ENCODE measurements at places on chromosomes 16 and 17.
A peak's percentile ranks its signal among the peaks of the same experiment; 100 is the strongest.

GRCh38 chr16:47492036-47492427, 30.9 kb downstream of the PHKB start:
- no peak for DNase-seq

DNA sequence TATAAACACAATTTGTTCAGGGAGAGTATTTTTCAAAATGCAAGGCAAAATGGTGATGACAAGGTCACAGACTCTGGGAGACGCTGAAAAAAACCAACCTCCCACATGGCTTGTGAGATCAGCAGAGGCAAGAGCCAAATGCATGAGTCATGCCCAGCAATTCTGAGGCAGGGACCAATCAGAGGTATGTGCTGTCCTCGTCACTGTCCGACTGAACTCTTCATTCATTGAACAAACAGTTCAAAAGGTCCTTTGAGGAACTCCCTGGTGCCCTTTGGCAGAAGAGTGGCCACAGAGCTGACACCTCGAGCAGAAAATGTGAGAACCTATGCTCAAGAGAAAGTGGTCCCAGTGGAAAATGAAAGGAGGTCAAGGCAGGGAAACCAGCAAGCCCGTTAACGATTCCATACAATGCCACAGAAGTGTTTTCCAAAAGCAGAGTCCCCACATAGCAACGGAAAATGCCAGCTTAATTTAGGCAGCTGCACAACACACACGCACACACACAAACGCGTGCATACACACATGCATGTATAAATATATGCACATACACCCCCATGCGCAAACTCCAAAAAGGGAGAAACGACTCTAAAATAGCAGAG, 50.9 kb downstream of the CDH11 start:
- peak; percentile 97 for DNase-seq

DNA sequence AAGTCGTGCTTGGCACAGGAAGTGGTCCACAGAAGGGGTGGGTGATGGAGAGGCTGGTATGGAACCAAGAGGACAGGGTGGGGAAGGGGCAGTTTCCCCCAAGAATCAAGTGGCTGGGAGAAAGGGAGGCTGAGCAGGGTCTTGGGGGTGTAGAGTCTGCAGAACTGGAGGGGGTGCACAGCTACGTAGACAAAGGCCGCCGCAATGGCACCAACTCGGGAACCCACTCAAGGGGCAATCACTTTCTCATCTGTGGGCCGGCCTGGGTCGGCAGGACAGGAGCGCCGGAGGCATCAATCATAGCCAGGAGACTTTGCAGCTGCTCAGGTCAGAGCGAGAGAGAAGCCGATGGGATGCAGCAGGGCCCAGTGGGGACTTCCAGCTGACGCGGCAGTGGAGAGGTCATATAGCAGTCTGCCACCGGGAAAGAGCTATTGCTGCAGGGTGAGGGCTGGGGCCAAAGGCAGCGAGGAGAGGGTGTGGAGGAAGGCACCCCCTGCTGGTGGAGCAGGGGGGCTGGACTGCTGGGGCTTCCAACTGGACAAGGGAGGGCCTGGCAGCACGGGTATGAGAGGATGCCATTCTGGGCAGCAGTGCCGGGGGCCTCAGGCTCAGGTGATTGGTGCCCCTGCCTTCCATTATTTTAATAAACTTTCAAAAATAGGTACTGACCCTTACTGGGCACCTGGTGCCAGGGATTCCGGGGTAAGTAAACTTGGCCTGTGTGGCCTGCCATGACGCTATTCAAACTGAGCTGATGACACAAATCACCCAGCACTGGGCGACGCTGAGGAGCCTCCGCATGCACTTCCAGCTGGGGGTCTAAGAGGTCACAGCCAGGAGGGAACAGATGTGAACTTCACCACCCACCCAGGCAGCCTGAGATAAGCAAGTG, 52.5 kb upstream of the MTSS2 start:
- DNase-seq = peak; percentile 92

GRCh38 chr17:11736613-11737312, 138.5 kb downstream of the DNAH9 start:
- DNase-seq = no peak

DNA sequence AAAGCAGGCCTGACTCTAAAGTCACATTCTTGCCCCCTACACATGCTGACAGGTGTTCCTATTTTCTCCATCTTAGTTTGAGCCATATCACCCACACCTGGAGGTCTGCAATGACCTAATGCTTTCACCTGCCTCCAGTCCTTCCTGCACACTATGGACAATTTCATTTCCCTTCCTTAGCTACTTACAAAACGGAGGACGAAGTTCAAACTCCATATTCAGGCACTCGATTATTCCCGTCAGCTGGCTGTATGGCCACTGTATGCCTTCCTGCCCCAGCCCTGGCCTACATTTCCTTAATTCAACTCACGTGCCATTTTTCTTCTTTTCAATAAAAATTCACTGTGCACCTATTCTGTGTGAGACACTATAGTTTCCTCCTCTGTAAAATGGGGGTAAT, 44.9 kb downstream of the GRIN2A start:
- DNase-seq = no peak

DNA sequence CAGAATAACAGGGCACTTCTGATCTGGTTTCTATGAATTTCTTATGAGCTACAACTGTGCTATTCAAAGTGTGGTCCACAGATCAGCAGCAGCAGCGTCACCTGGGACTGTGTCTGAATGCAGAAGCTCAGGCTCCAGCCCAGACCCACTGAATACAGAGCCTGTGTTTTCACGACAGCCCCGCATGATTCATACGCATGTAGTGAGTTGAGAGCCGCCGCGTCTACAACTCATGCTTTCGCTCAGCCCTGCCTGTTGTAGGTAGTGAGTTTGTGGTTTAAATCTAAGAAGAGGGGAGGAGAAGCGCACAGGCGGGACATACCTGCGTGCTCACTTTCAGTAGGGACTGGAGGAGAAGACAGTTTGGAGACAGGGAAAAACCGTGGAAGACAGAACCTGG, 28.5 kb upstream of the ELAC2 start:
- DNase-seq = no peak

DNA sequence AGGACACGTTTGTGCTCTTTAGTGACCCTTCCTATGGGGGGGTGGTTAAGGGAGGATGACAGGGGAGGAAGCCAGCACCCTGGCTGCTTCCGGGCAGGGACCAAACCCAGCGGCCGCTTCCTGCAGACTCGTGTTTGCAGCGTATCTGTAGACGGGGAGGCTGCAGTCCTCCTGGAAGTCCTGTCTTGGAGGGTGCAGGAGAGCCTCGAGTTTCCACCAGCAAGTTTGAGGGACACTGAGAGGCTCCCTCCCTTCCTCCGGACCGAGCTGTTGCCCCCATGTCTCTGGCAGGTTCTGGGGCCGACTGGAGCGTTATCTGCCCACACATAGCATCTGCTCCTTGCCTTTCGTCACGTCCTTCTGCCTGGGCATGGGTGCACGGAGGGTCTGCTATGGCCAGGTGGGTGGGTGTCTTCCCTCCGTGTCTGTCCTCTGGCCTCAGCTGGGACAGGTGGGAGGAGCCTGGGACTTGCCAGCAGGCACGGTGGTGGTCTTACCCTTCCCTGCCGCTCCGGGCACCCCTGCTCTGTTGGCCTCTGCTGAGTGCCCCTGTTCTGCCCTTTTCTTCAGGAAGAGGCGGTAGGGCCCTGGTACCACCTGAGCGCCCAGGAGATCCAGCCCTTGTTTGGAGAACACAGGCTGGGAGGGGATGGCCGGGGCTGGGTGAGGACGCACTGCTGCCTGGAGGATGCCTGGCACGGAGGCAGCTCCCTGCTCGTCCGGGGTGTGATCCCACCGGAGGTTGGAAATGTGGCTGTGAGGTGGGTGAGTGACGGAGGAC, 8.8 kb downstream of the ENGASE start:
- no peak for DNase-seq

- DNase-seq = no peak
Measured at GRCh38 chr17:43949781-43950180, 4.0 kb downstream of the PYY start.

GRCh38 chr16:80372341-80372740, 168.5 kb upstream of the DYNLRB2 start:
- no peak for DNase-seq

DNA sequence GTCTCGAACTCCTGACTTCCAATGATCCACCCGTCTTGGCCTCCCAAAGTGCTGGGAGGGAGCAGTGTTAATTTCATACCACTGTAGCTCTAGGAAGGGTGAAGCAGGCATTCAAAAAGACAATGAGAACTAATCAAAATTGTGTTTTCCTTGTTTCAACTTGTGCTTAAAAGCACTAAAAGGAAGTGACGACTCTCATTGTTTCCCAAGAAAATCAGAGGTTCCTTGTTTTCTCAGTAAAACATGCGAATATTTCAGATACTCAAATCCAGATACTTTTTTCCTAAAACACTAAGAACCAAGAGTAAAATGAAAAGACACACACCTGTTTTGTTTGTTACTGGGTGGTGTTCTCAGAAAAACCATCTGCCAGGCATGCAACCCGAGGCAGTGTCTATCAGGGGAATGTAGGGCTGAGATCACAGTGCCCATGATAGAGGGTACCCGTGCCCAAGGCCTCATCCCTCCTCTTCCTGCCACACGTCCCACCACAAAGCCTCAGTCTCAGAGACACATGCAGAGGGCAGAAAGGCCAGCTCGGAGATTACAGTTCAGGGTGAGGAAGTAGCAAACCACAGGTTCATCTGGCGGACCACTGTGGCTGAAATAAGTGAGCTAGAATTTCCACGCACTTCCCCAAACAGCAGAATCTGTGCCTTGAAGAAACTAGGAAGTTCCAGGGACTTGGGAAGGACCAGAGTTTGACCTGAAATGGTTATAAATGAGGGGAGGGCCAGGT, 33.7 kb downstream of the GINS3 start:
- no peak for DNase-seq

Data from fibroblast of villous mesenchyme (primary cell).